Stimulated activated CD8-positive, alpha-beta memory T cell treated with anti-CD3 and anti-CD28 coated beads, Interleukin-7, amount 100 ng/mL, for 24 hours (primary cell): ENCODE measurements at places on chromosomes 2 and 18.

DNA sequence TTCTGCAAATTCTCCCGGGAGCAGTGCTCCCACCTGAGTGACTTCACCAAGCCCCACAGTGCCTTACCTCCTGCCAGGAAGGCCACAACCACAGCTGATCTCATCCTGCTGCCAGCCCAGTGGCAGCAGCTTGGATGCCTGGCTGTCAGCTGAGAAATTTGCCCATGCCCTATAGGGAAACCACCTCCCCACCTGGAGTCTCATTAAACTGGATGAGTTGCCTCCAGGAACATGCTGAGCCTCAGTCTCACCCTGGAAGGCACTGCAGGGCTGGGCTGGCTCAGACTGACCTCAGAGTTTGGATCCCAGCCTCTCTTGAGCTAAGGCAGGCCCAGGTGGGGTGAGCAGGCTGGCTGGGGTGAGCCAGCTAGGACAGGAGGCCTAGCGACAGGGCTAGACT is 23.3 kb downstream of the REEP1 start:
- DNase-seq: no peak

- no peak for DNase-seq
Measured at GRCh38 chr2:108868911-108869310, 82.3 kb downstream of the CCDC138 start.

- DNase-seq: no peak
Measured at GRCh38 chr2:181992776-181993175, 7.1 kb downstream of the PPP1R1C start.

DNA sequence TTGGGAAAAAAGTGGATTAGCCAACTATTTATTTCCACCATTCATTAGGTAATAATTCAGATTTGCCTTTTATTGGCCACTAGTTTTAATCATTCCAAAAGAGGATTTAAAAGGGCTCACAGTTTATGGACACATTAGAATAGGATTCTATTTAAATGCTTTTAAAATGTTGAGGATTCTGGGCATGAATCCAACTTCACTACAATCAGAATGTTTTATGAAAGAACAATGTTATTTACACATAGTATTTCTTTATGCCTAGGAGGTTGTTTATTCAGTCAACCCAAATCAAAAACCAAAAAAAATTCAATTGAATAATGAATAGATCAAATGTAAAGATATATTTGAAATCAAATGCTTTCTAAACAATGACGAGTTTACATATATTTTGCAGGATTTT is 232.2 kb downstream of the GULP1 start:
- DNase-seq: no peak

DNA sequence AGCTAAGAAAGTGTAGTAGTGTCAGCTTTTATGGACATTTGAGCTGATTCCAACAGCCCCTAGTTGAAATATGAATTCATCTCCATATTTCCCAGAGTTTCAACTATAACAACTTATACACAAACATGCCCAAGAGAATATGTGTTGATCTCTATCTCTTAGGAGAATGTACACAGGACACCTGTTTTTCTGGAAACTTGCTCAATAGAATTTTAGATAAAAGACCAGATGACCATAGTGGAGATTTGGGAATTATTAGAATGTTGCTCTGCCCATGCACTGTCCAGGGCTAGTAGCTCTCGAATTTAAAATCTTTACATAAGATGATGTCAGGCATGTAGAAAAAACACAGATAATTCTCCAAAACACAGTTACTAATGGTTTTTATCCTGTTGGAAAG is 162.3 kb upstream of the VRK2 start:
- DNase-seq: no peak

- DNase-seq: no peak
Measured at GRCh38 chr2:230903231-230904150, 21.6 kb downstream of the GPR55 start.

- no peak for DNase-seq
Measured at GRCh38 chr2:26740890-26741302, 23.2 kb upstream of the SLC35F6 start.

GRCh38 chr2:25286025-25286400 is 55.7 kb downstream of the DNMT3A start:
- DNase-seq: no peak

GRCh38 chr18:2515171-2515787 is 56.0 kb downstream of the METTL4 start:
- DNase-seq: no peak

DNA sequence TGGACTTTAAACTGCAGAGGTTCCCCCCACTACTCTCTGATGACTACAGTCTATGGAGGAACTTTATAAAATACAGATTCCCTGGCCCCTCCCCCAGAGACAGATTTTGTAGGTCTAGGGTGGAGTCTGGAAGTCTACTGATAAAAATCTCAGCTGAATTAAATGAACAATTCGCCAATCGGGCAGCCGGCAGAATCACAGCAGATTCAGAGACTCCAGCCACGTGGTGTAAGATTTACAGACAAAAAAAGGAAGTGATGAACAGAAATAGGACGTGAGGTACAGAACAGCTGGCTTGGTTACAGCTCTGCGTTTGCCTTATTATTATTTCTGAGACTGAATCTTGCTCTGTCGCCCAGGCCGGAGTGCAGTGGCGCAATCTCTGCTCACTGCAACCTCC is 21.4 kb upstream of the MTA3 start:
- no peak for DNase-seq

- no peak for DNase-seq
Measured at GRCh38 chr2:144509879-144510221, 10.1 kb downstream of the ZEB2 start.

- no peak for DNase-seq
Measured at GRCh38 chr18:6677086-6677485, 52.4 kb upstream of the ARHGAP28 start.

DNA sequence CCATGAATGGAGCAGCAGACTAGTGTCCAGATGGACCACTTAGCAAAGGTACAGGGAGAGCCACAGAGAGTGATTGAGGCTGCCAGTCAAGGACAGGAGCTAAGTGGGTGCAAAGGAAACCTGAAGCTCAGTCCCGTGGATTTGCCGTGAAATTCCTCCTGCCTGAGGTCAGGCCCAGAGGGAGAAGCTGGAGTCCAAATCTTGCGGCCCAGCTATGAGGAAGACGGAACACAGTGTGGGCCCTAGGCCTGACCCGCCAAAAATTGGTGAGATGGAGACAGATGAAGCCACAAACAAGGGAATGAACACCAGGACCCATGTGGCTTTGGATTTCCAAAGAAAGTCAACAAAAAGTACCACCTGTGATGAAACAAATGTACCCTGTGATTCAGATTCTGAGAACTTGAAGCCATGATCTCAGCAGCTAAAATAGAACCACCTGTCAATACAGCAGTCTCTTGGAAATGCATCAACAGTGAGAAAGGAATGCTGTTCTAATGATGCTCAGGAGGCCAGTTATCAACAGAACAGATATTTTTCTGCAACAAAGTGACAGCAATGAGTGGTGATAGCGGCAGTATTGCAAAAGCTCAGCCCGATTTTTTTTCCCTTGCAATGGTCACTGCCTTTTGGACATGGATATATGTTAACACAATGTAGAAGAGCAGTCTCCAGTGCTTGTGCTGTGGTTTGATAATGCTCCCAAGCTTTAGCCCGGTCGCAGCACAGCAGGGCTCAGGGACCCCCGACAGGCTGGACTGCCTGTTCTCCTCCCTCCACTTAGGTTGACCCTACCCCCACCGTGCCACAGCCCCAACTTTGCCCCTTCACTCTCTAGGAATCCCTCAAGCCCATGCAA is 10.7 kb downstream of the COL6A3 start:
- DNase-seq: no peak

GRCh38 chr18:64333584-64333983 is 184.7 kb upstream of the LINC00305 start:
- no peak for DNase-seq

GRCh38 chr18:46415532-46416252 is 241.3 kb downstream of the LOXHD1 start:
- DNase-seq: no peak

GRCh38 chr2:177024765-177025164 is 187.8 kb upstream of the HNRNPA3 start:
- no peak for DNase-seq

DNA sequence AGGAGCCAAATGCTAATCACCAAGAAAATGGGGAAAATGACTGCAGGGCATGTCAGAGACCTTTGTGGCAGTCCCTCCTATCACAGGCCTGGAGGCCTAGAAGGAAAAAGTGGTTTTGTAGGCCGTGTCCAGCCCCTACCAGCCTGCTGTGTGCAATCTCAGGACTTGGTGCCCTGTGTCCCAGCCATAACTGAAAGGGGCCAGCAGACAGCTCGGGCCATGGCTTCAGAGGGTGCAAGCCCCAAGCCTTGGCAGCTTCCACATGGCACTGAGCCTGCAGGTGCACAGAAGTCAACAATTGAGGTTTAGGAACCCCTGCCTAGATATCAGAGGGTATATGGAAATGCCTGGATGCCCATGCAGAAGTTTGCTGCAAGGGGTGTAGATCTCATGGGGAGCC is 391.2 kb upstream of the FSIP2 start:
- DNase-seq: no peak

GRCh38 chr18:41150316-41150715 is 804.7 kb upstream of the PIK3C3 start:
- no peak for DNase-seq

DNA sequence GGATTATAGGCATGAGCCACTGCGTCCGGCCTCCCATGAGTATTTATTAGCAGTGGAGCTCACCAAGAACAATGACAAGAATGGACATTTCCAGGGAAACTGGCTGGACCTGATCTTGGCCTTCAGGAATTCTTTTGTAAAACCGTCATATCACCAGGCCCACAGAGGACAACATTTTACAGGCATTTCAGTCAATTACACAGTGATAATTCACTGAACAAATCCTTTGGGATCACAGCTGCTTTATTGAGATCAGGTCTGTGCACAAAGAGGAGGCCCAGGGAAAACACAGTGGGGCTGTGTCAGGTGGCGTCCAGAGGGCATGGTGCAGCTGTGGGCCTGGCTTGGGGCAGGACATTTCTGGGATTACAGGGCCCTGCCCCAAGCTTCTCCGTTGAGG is 30.1 kb upstream of the GTF2A1L start:
- DNase-seq: no peak

- DNase-seq: no peak
Measured at GRCh38 chr2:20371323-20372025, 20.8 kb upstream of the PUM2 start.

GRCh38 chr2:100934504-100935371 is 67.4 kb upstream of the RPL31 start:
- DNase-seq: no peak

- DNase-seq: no peak
Measured at GRCh38 chr2:21821672-21822227, 698.0 kb downstream of the TDRD15 start.

DNA sequence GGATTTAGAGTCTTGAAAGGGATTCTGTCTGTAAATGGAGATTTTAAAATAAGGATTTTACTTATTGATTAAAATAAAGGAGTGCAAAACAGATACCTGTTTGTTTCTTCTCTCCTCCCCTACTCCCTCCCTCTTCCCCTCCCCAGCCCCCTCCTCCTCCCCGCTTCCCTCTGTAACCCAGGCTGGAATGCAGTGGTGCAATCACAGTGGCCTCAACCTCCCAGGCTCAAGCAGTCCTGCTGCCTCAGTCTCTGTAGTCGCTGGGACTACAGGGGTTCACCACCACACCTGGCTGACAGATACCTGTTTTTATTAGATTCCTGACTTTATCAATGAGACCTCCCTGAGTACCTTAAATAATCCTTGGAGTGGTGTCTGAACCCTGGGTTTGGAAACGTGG is 57.1 kb downstream of the OXER1 start:
- DNase-seq: no peak

DNA sequence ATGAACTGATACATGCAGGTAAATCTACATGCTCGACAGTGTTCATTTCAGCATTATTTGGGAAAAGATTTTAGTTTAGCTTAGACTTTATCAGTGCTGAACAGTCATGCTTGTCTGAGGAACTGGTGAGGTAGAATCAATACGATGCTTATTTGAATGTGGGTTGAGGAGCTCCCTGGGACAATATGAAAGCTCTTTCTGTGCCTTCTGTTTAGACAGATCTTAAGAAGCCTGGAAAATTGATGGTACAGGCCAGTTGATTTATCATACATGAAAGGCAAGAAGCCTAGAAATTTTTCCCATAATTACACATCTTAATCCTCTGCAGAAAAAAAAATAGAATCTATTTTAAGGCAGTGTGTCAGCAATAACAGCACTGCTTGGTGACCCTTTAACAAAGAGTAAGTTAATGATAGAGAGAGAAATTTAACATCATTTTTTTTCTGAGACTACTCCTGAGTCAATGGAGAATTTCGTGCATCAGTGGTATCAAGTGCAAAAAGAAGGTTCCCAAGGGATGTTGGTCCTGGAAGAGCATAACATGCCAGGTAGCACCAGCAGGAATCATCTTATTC is 252.2 kb upstream of the CDH20 start:
- no peak for DNase-seq

DNA sequence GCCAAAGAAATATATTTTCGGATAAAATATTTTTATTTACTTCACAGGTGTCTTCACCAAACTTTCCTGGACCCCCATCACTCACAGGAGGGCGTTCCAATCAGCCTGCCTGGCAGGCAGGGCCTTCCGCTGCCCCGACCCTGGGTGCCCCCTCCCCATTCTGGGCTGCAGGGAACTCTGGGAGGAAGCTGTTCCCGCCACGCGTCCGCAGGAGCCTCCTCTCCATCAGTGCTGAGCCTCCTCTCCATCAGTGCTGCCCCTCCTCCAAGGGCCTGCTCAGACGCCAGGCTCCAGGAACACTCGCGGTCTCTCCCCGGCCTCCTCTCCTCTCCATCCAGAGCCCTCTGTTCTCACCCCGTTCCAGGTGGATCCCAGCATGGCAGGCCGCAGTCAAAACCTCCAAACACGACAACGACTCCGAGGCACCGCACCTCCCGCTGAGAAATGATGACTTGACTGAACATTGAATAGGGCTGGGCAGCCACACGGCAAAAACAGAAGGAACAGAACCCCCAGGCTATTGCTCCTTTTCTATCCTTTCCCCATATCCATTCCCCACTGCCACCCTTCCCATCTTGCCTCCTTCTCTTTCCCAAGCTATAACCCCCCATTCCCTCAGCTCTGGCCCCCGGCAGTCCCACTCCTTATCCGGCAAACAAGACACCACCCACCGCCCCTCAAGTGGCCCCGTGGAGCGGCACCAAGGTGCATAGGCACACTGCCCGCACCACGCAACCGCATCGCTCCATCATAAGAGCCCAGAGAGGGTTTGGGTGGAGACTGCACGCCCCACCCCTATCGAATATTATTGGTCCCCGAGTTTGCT is 268.6 kb upstream of the RAB6C start:
- no peak for DNase-seq

- no peak for DNase-seq
Measured at GRCh38 chr2:81328968-81329367, 1024.4 kb upstream of the LRRTM1 start.
